Activated T-cell treated with anti-CD3 and anti-CD28 coated beads, Interleukin-2, amount 50 U/mL, for 72 hours (primary cell): ENCODE measurements at places on chromosomes 12 and 14. TPM values are rescaled to one million over a fixed set of nuclear protein-coding genes. Genes with fewer than 3 reads are reported as not detected.

DNA sequence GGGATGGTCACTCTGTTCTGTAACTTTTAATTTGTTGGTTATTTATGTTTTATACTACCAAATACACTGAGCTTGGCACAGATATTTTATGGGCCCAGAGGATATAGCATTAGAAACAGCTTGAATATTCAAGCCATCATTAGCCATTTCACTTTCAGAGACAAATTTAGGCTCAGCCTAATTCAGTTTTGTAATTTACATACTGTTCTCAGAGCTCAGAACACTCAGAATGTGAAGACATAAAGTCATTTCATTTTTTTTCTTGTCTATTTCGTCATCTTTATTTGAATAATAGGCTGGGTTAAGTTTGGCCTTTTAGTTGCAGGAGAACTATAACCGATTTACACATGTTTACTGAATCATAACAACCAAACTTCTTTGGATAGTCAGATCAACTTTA is 361.7 kb downstream of the SNAPC1 start:
- H3K27me3 ChIP-seq = peaks cover 57% of the 10 kb centered on the region
- H3K27ac ChIP-seq = no peak overlapping the region
- H3K4me3 ChIP-seq = no peak overlapping the region
- DNase-seq = no peak
- H3K4me1 ChIP-seq = no peaks in the 10 kb centered on the region
- no peaks in the 10 kb centered on the region for H3K36me3 ChIP-seq

DNA sequence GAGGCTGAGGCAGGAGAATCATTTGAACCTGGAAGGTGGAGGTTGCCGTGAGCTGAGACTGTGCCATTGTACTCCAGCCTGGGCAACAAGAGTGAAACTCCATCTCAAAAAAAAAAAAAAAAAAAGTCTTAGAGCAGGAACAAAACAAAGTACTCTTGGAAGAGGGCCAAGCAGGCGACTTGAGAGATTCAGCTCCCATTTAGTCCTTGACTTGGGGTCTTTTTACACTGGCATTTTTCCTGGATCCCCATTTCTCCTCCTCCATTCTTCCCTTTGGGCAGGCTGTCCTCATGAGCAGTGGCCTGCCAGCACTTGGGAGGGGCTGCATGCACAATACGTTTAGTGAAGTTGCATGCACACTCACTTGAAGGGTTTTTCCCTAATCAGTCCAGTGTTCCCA is 72.9 kb downstream of the C14orf132 start:
- no peak overlapping the region for H3K27ac ChIP-seq
- H3K4me1 ChIP-seq = peaks cover 6% of the 10 kb centered on the region
- H3K36me3 ChIP-seq = no peaks in the 10 kb centered on the region
- H3K27me3 ChIP-seq = peaks cover 11% of the 10 kb centered on the region

The CLEC4D gene
- total RNA-seq = not detected

The IL22 gene
- 5.4 TPM for total RNA-seq

- peaks cover 12% of the 10 kb centered on the region for H3K4me1 ChIP-seq
- H3K4me3 ChIP-seq = no peak overlapping the region
- no peaks in the 10 kb centered on the region for H3K27me3 ChIP-seq
- DNase-seq = no peak
Measured at GRCh38 chr14:101624536-101624935, 63.2 kb downstream of the DIO3 start.

- H3K27ac ChIP-seq = no peak overlapping the region
- no peaks in the 10 kb centered on the region for H3K27me3 ChIP-seq
- no peak for DNase-seq
- H3K36me3 ChIP-seq = no peaks in the 10 kb centered on the region
Measured at GRCh38 chr12:85843606-85844310, 7.5 kb upstream of the RASSF9 start.

The KRT74 gene
- 0.12 TPM for total RNA-seq

The MUCL1 gene
- total RNA-seq = not detected

- H3K4me1 ChIP-seq = no peaks in the 10 kb centered on the region
- no peaks in the 10 kb centered on the region for H3K36me3 ChIP-seq
- H3K27ac ChIP-seq = no peak overlapping the region
- H3K4me3 ChIP-seq = no peak overlapping the region
- no peaks in the 10 kb centered on the region for H3K27me3 ChIP-seq
- no peak for DNase-seq
Measured at GRCh38 chr14:42523666-42524065, 917.0 kb downstream of the LRFN5 start.

GRCh38 chr12:89988188-89988915 is 279.7 kb upstream of the ATP2B1 start:
- no peak overlapping the region for H3K4me3 ChIP-seq
- no peak overlapping the region for H3K27ac ChIP-seq
- H3K36me3 ChIP-seq = no peaks in the 10 kb centered on the region
- DNase-seq = no peak
- H3K4me1 ChIP-seq = peaks cover 10% of the 10 kb centered on the region

DNA sequence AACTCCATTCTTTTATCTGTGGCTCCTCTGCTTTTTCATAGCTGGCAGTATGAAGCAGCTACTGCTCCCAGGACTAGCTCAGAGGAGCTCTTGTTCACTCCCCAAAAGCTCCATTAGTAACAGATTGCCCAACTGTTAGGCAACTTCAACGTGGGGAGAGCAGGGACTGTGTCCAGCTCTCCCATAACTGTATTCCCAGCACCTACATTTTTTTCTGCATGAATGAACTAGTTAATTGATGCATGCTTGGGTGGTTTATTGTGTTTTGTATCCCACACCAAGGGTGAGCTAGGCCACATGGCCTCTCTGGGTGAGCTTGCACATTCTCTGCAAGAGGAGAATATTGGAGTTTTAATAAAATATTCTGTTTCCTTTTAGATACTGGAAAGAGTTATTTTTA is 15.2 kb downstream of the STON2 start:
- no peaks in the 10 kb centered on the region for H3K36me3 ChIP-seq
- DNase-seq = no peak
- no peaks in the 10 kb centered on the region for H3K4me1 ChIP-seq
- H3K27me3 ChIP-seq = peaks cover 21% of the 10 kb centered on the region
- H3K27ac ChIP-seq = no peak overlapping the region

The ESR2 gene
- total RNA-seq = 0.23 TPM

DNA sequence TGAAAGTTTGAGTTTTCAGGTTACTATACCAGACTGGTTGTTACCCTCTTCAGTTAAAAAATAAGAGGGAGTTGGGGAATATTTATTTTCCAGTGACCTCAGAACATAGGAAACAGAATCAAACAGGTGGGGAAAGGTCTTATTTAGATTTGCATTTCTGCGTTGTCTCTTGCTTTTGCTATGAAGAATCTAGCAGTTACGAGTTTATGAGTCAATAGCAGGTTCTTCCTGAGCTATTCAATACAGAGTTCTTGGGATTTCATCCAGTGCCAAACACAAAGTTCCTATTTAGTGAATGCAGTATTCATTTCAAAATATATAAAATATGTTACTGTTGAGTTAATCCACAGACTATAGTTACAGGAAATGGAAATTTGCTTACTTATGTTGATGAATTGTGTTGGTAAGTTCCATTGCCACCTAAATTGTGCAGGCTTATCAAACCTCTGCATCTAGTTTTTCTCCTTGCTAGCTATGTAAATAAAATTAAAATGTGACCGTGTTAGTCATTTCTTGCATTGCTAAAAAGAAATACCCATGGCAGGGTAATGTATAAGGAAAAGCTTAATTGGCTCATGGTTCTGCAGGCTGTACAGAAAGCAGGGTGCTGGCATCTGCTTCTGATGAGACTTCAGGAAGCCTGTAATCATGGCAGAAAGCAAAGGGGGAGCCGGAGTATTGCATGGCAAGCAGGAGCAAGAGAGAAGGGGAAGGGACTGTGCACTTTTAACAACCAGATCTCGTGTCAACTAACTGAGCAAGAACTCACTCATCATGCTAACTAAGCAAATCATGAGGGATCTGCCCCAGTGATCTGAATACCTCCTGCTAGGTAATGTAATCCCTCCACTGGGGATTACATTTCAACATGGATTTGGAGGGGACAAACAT is 110.2 kb downstream of the KTN1 start:
- no peak overlapping the region for H3K4me3 ChIP-seq
- peaks cover 6% of the 10 kb centered on the region for H3K36me3 ChIP-seq

The LUM gene
- total RNA-seq = not detected

DNA sequence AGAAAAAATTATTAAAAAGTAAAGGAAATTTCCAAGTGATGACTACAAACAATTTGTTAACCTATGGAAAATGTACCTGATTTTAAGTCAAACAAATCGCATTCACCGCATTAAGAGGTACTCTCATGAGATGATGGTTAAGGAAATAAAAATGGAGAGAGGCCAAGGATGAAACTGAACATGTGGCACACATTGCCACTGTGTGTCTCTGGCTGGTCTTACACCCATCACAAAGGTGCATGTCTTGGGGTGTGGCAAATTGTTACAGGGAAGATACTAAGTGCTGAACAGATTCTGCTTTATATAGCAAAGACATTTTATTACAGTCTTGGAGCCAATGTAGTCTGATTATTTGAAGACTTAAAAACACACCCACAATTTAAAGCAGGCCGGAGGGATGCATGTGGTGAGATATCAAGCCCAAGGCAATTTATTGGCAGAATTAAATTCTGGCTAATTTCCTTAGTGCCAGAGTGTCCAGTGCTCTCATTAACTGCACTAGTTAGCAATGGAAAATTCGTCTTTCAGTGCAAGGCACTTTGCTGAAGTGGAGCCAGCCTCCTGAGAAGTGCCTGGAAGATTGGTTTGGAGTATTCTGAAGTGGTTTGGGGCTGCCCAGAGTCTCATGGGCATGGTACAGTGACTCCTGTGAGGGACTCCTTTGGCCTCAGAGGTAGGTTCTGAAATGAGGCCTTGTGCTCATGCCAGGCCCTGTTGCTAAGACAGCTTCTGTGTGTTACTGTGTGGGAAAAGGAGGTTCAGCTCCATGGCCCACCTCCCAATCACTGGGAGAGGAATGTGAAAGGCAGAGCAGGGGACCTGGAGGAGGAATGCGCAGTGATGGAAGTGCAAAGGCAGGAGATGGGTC is 166.9 kb downstream of the BRMS1L start:
- no peaks in the 10 kb centered on the region for H3K4me1 ChIP-seq
- no peak overlapping the region for H3K4me3 ChIP-seq
- H3K27me3 ChIP-seq = no peaks in the 10 kb centered on the region
- no peaks in the 10 kb centered on the region for H3K36me3 ChIP-seq

- no peak for DNase-seq
- H3K4me1 ChIP-seq = peaks cover 44% of the 10 kb centered on the region
- no peaks in the 10 kb centered on the region for H3K36me3 ChIP-seq
- no peak overlapping the region for H3K4me3 ChIP-seq
Measured at GRCh38 chr12:46660719-46661109, 165.1 kb downstream of the SLC38A4 start.

DNA sequence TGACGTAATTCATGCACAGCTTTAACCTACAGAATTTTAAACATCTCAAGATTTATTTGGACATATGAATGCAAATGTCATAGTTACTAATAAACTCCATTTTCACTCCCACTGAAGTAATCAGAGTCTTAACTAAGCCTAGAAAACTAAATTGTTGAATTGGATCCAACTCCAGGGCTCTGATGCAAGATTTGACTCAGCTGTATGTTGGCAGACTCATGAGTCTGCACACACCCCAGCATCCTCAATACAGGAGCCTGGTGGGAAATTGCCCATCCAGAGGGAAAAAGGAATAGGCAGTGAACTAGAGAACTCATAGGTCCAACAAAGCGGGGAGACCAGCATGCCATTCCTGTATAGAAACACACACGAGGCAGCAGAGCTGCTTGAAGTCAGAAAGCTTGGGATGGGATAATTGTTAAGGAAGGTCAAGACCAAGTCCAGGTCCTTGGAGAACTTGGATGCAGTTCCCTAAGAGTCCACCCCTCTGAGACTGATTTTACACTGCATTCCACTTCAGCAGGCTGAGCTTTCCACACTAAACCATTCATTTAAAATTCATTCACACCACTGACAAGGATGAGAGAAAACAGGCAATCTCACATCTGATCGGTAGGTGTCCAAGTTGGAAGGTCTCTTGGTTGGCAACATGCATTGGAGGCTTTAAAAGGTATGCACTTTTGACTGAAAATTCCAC is 14.4 kb downstream of the TMTC1 start:
- no peak for DNase-seq
- H3K4me3 ChIP-seq = no peak overlapping the region
- H3K27ac ChIP-seq = no peak overlapping the region
- no peaks in the 10 kb centered on the region for H3K4me1 ChIP-seq
- no peaks in the 10 kb centered on the region for H3K36me3 ChIP-seq

- peaks cover 14% of the 10 kb centered on the region for H3K4me1 ChIP-seq
- peaks cover 1% of the 10 kb centered on the region for H3K36me3 ChIP-seq
- no peak overlapping the region for H3K27ac ChIP-seq
- H3K4me3 ChIP-seq = no peak overlapping the region
- no peak for DNase-seq
Measured at GRCh38 chr12:121489874-121490273, 90.0 kb downstream of the RNF34 start.

- DNase-seq = no peak
- no peaks in the 10 kb centered on the region for H3K4me1 ChIP-seq
- no peak overlapping the region for H3K4me3 ChIP-seq
- H3K36me3 ChIP-seq = no peaks in the 10 kb centered on the region
- peaks cover 25% of the 10 kb centered on the region for H3K27me3 ChIP-seq
- no peak overlapping the region for H3K27ac ChIP-seq
Measured at GRCh38 chr12:113766131-113766878, 199.8 kb downstream of the RBM19 start.

DNA sequence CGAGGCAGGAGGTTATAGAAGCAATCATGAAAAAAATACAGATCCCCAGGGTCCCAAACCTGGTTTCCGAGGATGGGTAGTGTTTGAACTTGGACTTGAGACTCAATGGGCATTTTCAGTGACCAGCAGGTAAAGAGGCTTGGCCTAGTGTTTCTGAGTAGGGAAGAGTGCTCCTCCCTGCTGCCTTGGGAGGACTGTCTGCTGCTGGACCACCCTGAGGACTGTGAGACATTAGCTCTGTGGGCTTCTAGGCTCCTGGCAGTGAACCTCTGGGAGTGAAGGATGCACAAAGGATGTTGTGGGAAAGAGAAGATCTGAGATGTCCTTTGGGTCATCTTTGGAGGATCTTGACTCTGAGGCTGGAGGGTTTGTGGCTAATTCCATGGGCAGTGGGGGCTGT is 30.5 kb downstream of the ANKRD9 start:
- no peak overlapping the region for H3K4me3 ChIP-seq
- H3K4me1 ChIP-seq = no peaks in the 10 kb centered on the region
- peaks cover 4% of the 10 kb centered on the region for H3K36me3 ChIP-seq
- no peak for DNase-seq
- no peaks in the 10 kb centered on the region for H3K27me3 ChIP-seq

DNA sequence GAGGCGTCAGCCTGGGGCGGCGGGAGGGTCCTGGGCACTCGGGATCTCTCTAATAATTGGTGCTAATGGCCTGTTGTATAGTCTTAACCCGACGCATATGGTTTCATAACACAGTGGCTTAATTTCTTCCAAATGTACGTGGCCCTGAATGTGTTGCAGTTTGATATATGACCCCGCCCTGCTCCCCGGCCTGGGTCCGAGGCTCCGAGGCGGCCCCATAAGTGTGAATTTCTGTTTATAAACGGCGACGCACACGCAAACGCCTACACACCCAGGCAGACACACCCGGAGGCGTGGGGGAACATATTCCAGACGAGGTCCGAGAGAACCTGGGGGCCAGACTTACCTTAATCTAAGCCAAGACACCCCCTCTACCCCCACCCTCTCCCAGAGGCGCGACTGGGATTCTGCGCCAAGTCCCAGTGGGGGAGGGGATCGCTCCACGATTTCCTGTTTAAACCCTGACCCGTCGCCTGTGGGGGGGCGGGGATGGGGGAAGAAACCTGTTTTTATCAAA is 9.7 kb upstream of the HOXC6 start:
- no peak for DNase-seq
- peaks cover 75% of the 10 kb centered on the region for H3K27me3 ChIP-seq
- H3K4me3 ChIP-seq = peak overlapping the region; percentile 80
